ELF-1 (cell line): ENCODE measurements at places on chromosomes 1 and 21.

GRCh38 chr1:117067533-117068370 lies 7.6 kb downstream of the TTF2 start:
- DNase-seq = peak; percentile 12

DNA sequence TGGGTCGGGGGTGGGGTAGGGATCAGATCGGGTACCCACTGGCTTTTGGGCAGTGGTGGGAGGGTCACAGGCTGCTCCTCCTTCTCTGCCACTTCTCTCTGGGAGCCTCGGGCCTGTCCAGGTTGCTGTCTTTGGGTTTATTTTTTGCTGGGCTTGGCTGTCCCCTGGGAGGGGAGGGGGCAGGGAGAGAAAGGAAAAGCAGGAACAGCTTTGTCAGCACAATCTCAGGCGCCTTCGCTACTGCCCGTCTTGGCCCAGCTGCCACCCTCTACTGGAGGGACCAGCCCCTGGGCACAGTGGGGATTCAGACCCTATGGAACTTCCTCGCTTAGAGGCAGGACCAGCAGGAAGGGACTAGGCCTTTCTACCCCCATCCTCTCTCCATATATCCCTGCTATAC lies 8.4 kb downstream of the KCNQ4 start:
- no peak for DNase-seq

GRCh38 chr1:226425431-226426031 lies 17.6 kb upstream of the PARP1 start:
- DNase-seq = no peak

DNA sequence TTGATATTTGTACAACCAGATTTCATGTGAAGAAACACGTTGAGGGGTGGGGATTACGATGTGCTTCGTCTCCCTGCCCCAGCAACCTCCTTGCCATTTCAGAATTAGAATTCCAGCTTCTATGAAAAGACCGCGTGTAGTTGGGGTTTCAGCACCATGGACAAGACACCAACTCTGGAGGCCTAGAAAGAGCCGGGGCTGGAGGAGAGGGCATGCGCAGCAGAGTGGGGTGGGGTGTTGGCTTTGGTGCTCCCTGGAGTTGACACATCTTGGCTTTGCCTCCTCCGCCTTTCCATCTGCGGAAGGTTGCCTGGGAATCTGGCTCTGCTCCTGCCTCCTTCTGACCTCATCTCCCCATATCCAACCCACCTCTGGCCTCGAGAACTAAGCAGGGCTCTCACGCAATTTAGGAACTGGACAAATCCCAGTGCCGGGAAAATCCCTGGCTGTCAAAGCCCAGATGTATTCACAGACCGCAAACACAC lies 11.8 kb downstream of the HTR6 start:
- peak; percentile 74 for DNase-seq

- no peak for DNase-seq
Measured at GRCh38 chr1:12121212-12122003, 45.4 kb upstream of the TNFRSF1B start.

DNA sequence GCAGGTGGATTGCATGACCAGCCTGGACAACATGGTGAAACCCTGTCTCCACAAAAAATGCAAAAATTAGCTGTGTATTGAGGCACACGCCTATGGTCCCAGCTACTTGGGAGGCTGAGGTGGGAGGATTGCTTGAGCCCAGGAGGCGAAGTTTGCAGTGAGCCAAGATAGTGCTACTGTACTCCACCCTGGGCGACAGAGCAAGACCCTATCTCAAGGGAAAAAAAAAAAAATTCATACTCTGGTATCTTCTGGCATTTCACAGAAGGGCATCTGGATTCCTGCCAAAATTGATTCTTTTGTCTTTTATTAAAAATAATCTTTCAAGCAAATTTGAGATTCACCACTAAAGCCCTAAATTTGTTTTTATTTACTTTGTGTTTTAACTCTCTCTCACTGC lies 19.2 kb downstream of the CLIC4 start:
- DNase-seq = no peak
